Type B pancreatic cell (in vitro differentiated cells): ENCODE measurements at places on chromosomes 5 and 9. TPM values are rescaled to one million over a fixed set of nuclear protein-coding genes. Genes with fewer than 3 reads are reported as not detected.

The DRD1 gene
- 0.17 and 0.87 TPM in 2 replicates for total RNA-seq

The TAF1L gene
- not detected in 2 replicates for total RNA-seq

The DYNC2I2 gene
- total RNA-seq, result 65.0 and 70.6 TPM in 2 replicates

The SNCAIP gene
- total RNA-seq, result 6.6 and 31.6 TPM in 2 replicates

The GTF2H2 gene
- 23.2 and 34.4 TPM in 2 replicates for total RNA-seq

The MAPKAP1 gene
- 67.3 and 77.9 TPM in 2 replicates for total RNA-seq

The GABRA1 gene
- total RNA-seq, result 1.8 and 12.3 TPM in 2 replicates

The CYLC2 gene
- not detected in 2 replicates for total RNA-seq

The LRRC14B gene
- not detected in 2 replicates for total RNA-seq

The SLC1A1 gene
- total RNA-seq, result 6.0 and 16.2 TPM in 2 replicates

The PSAT1 gene
- total RNA-seq, result 68.9 and 74.2 TPM in 2 replicates

The EIF4E1B gene
- total RNA-seq, result not detected in 2 replicates

The PRRX2 gene
- total RNA-seq, result 0.50 and 20.8 TPM in 2 replicates

The SLC26A2 gene
- total RNA-seq, result 7.8 and 17.4 TPM in 2 replicates

The TOMM5 gene
- 132 and 144 TPM in 2 replicates for total RNA-seq

The ISCA1 gene
- total RNA-seq, result 33.2 and 36.8 TPM in 2 replicates

The OMD gene
- not detected in 2 replicates for total RNA-seq

The ADAMTS12 gene
- total RNA-seq, result 1.5 and 32.1 TPM in 2 replicates
